ENCODE measurements at places on chromosomes 6 and 20. TPM values are rescaled to one million over a fixed set of nuclear protein-coding genes. Genes with fewer than 3 reads are reported as not detected.

Gene ISM1
- total RNA-seq: 1.2 TPM

Gene TRMT11
- 8.0 TPM for total RNA-seq

Gene EGFL8
- total RNA-seq: 7.8 TPM

Gene ATAT1
- 1.9 TPM for total RNA-seq

Gene DOK5
- 3.0 TPM for total RNA-seq

Gene MROH8
- 3.7 TPM for total RNA-seq

Gene DNAAF9
- total RNA-seq: 22.1 TPM

Gene CCN2
- 12.5 TPM for total RNA-seq

Gene PTK6
- total RNA-seq: 0.11 TPM

Gene IRAK1BP1
- 3.5 TPM for total RNA-seq

Gene VWA7
- 12.1 TPM for total RNA-seq

Gene CDSN
- total RNA-seq: not detected

Gene TGM3
- total RNA-seq: not detected

Gene MEI4
- total RNA-seq: 0.65 TPM

Gene CDH22
- 5.2 TPM for total RNA-seq

Gene DACT2
- total RNA-seq: 1.0 TPM

Gene FGD2
- 7.9 TPM for total RNA-seq

Gene TSPYL4
- 27.4 TPM for total RNA-seq

Gene GRM1
- total RNA-seq: 2.9 TPM

Gene SLC22A16
- total RNA-seq: 0.32 TPM

Gene DNAH8
- total RNA-seq: not detected

Gene WFDC12
- total RNA-seq: not detected

Gene PNPLA1
- total RNA-seq: not detected

Gene MRPL14
- total RNA-seq: 41.7 TPM

Gene SNAI1
- 0.73 TPM for total RNA-seq

Gene EFCAB8
- 0.43 TPM for total RNA-seq

Gene SLC17A9
- 0.41 TPM for total RNA-seq

Gene OOEP
- total RNA-seq: not detected

Gene PRICKLE4
- total RNA-seq: 3.3 TPM

Gene PI16
- total RNA-seq: 15.1 TPM

Gene C6orf132
- total RNA-seq: 2.0 TPM

Gene VARS1
- 29.7 TPM for total RNA-seq

Gene APCDD1L
- total RNA-seq: 0.32 TPM

Gene DDX43
- total RNA-seq: 0.68 TPM

Gene HEY2
- total RNA-seq: 57.5 TPM

Gene ACTL10
- 0.19 TPM for total RNA-seq

Gene MUC22
- total RNA-seq: 0.14 TPM

Gene RRAGD
- 126 TPM for total RNA-seq

Gene NKX2-4
- total RNA-seq: not detected

Gene GPR63
- 0.65 TPM for total RNA-seq

Gene ATRN
- total RNA-seq: 32.5 TPM

Gene CALHM4
- not detected for total RNA-seq

Gene MDFI
- 1.3 TPM for total RNA-seq

Gene HDGFL1
- not detected for total RNA-seq

Gene APOBEC2
- 246 TPM for total RNA-seq

Gene CCDC170
- total RNA-seq: 0.38 TPM

Gene LTA
- not detected for total RNA-seq

Gene TMEM244
- total RNA-seq: not detected

Gene UNC5CL
- 0.60 TPM for total RNA-seq

Gene SLC17A3
- total RNA-seq: not detected

Gene ARFGEF3
- 1.4 TPM for total RNA-seq

Gene TRAPPC3L
- not detected for total RNA-seq

Gene EHMT2
- total RNA-seq: 16.8 TPM

Gene IRF4
- 0.68 TPM for total RNA-seq

All from Right ventricle myocardium inferior (tissue), 1 donor.